Cortex of kidney (tissue), 1 donor: ENCODE measurements at places on chromosomes 3 and 15.

GRCh38 chr3:174337227-174337626 lies 521.9 kb upstream of the NAALADL2 start:
- DNase-seq = no peak

DNA sequence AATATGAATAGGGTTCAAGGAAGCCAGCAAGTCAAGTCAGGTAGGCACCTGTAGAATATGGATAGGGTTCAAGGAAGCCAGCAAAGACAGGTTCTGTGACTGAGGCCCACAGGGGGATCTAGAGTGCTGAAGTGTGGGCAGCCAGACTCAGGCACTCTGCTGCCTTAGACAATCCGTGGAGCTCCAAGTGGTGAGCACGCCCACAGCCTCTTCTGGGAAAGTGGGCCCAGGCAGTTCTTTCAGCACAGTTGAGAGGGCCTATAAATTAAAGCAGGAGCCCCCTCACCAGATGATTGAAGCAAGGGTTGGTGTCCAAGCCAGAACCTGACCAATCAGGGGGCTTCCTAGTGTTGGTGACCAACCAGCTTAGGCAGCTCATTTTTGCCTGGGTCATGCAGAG lies 51.0 kb downstream of the ANP32A start:
- DNase-seq = no peak

GRCh38 chr3:196638861-196639482 lies 522 bp upstream of the NRROS start:
- DNase-seq = no peak

GRCh38 chr3:108548886-108549285 lies 38.5 kb upstream of the MYH15 start:
- no peak for DNase-seq

DNA sequence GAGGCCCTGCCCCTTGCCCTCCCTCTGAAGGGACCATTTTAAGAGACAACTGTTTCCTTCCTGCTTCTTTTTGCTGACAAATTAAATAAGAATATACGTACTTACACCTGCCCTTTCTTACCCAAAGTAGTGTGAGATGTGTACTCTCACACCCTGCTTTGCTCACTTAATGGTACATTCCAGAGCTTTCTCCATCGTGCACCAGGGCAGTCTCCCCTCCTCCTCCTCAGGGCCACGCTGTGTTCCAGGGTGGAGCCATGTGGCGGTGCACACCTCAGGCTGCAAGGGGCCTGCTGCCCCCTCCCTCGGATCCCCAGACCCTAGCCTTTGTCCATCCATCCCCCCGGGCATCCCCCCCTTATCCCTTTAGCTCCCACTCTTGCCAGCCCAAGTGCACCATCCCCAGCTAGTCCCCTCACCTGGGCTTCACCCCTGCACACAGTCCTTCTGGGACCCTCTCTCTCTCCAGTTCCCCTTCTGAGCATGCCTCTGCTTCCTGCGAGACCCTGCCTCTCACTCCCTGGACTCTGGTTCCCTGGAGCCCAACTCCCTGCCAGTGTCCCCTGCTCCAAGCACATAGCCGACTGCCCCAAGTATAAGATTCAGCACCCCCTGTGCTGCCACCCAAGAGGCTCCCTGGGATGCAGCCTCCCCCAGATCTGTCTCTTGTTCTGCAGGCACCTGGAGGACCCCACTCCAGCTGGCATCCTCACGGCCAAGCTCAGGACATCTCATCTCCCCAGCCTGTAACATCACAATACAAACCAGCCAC lies 89.5 kb upstream of the IQSEC1 start:
- no peak for DNase-seq
